Muscle of leg (tissue), 16 donors: ENCODE measurements at places on chromosomes 12 and 14. TPM values are rescaled to one million over a fixed set of nuclear protein-coding genes. Genes with fewer than 3 reads are reported as not detected.

DNA sequence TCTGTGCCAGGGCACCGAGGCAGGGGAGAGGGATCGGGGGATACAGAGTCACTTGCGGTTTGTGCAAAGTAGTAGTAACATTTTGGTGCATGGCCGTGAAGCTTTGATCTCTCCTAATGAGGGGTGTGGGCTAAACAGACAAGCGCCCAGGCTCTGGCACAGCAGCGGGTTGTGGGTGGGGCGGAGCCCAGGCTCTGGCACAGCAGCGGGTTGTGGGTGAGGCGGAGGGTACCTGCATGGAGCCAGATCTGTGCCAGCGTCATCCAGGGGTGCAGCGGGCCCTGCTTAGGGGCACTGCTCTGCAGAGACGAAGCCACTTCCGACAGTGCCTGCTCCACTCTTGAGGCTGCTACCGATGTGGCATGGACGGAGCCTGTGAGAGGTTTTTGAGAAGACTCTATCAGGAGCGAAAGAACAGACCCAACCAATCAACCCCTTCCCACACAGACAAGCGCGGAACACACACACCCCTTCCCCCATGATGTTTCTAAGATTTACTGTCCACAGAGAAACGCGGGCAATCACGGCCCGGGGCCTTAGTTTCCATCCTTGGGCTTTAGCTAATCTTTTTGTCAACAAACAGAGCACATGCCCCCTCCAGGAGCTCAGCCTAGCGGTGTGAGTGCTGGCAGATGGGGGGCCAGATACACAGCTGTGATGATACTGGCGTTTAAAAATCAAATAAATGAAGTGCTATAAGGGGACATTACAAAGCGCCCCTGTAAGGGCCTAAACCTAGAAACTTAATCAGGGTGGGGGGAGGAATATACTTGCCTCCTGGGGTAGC lies 196.6 kb downstream of the CALM1 start:
- DNase-seq = no peak

DNA sequence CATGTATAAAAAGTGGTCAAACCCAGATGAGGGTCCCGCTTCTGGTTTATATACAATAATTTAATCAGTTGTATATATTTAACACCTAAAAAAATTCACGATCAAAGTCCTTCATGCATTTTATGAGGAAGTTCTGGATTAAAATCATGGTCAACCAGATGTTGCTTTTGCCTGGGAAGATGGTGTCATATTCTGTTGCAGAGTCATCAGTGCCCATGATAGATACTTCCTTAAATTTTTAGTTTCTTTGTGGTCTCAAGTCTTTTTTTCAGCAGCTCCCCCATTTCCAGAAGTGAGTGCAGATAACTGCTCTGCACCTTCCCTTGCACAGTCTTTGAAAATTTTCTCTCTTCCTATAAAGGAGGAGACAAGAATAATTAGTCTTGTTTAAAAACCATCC lies 16.1 kb downstream of the ERP29 start:
- peak; percentile 11 for DNase-seq

GRCh38 chr12:124099661-124100060 lies 126.6 kb downstream of the ZNF664 start:
- DNase-seq = no peak

DNA sequence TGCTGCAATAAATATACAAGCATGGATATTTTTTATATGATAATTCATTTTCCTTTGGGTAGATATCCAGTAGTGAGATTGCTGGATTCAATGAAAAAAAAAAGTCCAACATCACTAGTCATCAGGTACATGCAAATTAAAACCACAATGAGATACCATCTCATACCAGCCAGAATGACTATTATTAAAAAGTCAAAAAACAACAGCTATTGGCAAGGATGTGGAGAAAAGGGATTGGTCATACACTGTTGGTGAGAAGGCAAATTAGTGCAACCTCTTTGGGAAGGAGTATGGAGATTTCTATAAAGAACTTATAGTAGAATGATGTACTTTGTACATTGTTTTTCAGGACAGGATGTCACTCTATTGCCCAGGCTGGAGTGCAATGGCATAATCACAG lies 531.2 kb upstream of the MGAT4C start:
- no peak for DNase-seq

DNA sequence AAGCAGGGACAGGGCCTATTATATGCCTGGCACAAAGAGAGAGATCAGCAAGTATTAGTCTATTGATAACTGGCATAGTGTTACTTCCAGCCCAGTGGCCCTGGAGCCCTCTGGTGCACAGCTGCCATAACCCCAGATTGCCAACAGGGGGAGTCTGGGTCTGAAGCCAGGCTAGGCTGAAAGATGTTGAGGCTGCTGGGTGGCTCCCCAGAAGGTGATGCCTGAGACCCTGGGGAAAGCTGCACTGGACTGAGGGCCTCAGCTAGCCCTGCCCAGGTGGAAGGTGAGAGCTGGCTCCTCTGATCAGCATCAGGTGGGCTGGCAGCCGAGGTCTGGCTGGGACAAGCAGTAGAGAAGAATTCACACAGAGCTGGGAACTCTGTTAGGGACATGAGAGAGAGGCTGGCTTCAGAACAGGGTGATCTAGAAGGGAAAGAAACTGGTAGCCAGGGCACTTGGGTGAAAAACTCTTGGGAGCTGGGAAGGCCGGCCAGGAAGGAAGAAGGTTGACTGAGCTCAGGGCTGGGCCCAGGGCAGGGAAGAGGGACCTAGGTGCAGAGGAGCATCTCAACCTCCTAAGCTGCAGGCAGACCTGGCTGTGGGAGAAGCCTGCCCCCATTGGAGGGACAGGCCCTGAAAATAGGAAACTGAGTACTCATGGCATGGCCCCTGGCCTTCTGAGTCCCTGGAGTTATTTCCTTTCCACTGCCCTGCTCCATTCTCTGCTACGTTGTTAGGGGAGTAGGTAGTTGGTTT lies 3.9 kb downstream of the GZMH start:
- DNase-seq = no peak

DNA sequence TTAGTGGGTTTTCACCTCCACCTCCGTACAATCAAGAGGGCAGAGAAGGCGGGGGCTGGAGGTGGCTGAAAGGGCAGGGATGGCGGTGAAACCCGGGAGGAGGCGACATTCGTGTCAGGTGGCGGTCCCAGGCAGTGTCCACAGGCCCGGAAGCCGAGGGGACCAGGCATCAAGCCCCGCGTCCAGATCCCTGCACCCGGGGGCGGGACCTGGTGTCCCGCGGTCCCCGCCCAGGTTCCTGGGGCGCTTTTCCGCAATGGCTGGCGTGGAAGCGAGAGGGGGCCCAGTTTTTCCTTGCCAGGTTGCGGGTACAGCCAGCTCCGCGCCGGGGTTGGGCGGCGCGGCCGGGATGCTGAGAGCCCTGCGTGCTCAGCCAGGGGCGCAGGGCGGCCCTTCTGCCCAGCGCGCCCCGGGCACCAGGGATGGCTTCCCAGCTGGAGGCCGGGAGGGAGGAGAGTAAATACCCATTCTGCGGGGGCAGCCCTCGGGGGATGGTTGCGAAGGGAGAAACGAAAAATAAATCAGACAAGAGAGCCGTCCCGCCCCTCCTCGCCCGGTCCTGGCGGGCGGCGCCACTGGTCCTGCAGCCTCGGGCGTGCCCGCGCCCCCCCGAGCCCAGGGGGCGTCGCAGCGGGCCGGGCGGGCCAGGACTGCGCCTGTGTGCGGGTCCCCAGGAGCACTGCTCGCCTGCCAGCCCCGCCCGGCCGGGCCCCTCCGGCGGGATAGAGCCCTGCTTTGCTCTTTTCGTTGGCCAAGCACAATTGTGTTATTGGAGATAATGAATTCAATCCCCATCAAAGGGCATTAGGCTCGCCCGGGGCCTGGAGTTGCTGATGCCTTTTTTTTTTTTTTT lies 11.5 kb downstream of the FOXA1 start:
- DNase-seq = no peak

DNA sequence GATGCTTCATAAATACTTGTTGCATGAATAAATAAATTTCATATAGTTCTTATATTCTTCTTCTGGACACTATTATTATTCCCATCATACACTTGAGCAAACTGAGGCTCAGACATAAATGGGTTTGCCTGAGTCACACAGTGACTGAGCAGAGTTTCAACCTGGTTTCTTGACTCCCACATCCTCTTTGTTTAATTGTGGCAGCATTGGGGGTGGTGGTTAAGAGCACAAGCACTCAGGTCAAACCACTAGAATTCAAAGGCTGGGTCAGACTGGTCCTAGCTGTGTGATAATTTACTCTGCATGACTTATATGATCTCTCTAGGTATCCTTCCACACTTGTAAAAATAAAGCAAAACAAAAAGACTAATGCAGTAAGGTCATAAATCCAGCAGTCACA lies 274.9 kb upstream of the SRRM4 start:
- DNase-seq = no peak

DNA sequence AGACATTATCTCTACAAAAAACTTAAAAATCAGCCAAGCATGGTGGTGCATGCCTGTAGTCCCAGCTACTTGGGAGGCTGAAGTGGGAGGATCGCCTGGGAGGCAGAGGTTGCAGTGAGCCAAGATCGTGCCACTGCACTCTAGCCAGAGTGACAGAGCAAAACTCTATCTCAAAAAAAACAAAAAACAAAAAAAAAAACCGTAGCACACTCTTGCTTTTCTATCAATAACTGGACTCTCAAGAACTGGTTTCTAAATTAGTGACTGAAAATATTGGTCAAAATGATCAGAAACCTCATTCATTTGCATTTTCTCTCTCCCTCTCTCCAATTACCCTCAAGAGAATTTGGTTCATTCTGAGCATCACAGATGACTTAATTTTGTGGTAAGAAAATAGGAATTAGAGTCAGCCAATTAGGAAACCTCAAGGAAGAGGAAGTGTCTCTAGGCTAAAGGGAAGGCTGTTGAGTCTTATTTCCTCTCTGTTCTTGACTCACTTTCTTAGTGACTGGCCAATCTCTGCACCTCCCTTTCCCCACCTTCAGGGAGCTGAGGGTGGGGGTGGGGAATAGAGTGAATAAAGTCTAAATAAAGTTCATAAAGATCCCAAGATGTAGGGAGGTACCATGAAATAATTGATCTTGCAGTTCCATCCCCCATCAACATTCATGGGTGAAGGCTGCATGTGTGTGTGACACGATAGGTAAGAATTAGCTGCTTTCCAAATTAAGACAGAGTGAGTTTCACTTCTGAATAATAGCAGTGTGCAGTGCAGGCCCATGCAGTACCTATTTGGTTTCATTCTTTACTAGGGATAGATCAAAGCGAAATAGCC lies 6.8 kb upstream of the PSMA6 start:
- DNase-seq = peak; percentile 37

DNA sequence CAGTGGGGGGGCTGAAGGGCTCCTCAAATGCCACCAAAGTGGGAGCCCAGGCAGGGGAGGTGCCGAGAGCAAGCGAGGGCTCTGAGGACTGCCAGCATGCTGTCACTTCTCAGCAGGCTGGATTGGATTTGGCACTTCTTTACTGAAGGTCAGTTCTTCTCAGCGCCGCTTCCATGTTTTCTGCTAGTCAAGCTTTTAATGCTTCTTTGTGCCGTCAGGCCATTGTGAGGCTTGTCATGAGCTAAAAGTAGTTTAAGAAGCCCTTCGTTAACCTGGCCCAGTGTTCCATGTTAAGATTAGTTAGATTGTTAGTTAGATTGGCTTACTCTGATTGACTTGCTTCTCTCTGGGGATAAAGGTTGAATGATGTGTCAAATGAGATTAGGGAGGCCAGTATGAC lies 13.4 kb downstream of the GABARAPL1 start:
- DNase-seq = no peak

DNA sequence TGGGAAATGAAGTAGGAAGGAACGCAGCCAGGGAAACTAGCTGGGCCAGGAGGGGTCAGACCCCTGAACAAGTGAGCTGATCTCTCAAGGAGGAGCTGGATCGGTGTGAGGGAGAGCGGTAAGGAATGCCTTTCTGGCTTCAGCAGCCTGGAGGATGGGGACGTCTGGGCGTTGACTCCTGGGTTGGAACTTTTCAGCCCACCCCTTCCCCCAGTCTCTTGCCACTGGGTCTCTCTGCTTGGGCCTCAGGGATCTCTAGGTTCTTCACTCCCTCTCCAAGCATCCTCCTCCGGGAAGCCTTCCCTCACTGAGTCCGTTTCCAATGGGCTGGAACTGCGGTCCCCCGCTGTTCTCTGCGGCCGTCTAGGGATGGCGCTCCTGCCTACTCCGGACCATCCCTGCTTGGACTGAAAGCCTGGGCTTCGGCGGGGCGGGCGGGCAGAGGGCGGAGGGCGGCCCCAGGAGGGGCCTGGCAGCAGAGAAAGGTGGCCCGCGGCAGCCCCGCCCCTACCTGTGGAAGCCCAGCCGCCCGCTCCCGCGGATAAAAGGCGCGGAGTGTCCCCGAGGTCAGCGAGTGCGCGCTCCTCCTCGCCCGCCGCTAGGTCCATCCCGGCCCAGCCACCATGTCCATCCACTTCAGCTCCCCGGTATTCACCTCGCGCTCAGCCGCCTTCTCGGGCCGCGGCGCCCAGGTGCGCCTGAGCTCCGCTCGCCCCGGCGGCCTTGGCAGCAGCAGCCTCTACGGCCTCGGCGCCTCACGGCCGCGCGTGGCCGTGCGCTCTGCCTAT lies at the start of gene KRT7:
Gene KRT7 (plus strand): TSS at position 570 of the 788 bp plus-strand sequence. CDS start 54 bp downstream, at position 624.
- no peak for DNase-seq

DNA sequence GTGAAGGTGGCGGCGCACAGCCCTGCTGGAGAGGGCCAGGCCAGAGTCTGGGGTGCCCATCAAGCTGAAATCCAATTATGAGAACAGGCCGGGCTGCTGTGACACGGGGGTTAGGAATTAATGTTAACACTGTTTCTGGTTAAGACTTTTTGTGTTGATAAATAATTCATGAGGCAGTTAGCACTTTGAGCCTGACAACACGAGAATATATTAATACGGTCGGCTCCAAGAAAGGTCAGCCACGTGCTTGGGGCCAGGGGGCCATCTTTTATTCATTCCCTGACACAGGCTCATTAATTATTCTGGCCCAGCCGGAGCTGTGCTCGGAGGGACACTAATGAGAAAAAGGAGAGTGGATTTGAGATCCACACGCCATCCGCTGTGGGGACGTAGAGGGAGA lies 45.1 kb downstream of the FBRSL1 start:
- DNase-seq = no peak

- DNase-seq = no peak
Measured at GRCh38 chr12:17301544-17301943, 695.6 kb upstream of the LMO3 start.

- no peak for DNase-seq
Measured at GRCh38 chr14:95943699-95944098, 67.1 kb downstream of the TUNAR start.

DNA sequence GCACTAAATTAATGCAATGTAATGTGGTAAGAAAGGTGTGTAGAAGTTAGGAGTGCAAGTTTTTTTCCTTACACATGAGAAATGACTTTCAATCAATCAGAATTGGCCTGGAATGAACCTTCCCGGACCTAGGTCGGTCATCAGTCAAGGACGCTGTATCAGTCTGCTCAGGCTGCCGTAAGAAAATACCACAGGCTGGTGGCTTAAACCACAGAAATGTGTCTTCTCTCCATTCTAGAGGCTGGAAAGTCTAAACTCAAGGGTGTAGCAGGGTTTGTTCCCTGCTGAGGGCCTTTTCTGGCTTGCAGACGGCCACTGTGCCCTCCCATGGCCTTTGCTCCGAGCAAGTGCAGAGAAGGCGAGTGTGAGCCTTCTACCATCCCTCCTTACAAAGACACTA lies 86.6 kb upstream of the DYNC1H1 start:
- no peak for DNase-seq

Gene FLVCR2
- polyA plus RNA-seq = 29.3 TPM

Gene CCDC38
- polyA plus RNA-seq = 0.19 TPM

Gene FBXL14
- 3.8 TPM for polyA plus RNA-seq

Gene FITM1
- polyA plus RNA-seq = 121 TPM

Gene COX8C
- 0.74 TPM for polyA plus RNA-seq

Gene OR11H6
- not detected for polyA plus RNA-seq
